ENCODE measurements at places on chromosomes 1 and 21.

- DNase-seq: peak; percentile 84
Measured at GRCh38 chr1:99645203-99645602, 710 bp upstream of the PALMD start.

DNA sequence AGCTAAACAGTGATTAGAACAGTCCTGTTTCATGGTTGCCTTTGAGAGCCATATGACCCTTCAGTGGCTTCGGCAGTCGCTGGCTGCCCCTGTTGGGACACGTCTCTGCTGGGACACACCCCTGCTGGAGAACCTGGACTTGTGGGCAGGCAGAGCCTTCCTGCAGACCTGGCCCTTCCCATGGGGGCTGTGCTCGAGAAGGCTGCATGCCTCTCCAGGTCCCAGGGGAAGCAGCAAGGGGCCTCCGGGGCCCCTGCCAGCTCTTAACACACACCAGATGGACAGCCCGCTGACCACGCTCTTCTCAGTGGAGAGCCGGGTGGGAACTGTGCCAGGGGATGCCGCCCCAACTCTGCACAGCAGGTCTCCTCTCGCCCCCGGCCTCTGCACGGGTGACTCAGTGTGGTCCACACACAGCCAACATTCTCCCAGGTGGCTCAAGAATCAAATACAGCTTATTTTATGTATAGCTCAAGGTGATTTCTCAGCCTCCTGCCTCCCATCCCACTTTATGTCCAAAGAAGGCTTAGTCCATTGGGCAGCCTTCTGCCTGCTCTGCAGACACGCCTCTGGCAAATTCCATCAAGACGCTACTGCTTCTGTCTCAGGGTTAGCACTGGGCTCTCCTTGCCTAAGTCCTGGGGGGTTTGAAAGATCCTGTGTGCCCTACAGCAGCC is 450.8 kb downstream of the KIF26B start:
- DNase-seq: no peak

DNA sequence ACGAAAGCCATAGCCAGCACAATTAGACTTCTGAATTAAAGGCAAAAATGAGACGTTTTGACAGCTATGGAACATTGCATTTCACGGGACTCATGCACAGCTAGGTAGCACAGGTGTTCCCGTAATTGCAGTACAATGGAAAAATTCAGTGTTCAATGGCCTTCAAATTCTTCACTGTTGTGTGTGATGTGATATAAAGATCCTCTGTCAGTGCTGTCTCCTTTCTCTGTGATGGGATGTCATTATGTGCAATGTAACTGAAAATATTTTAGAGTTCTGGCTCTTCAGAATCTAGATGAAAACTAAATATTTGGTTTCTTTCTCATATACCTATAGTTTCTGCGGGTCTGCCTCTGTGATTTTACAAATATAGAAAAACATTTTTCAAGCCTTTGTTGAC is 1599.7 kb downstream of the MRPL39 start:
- DNase-seq: no peak

DNA sequence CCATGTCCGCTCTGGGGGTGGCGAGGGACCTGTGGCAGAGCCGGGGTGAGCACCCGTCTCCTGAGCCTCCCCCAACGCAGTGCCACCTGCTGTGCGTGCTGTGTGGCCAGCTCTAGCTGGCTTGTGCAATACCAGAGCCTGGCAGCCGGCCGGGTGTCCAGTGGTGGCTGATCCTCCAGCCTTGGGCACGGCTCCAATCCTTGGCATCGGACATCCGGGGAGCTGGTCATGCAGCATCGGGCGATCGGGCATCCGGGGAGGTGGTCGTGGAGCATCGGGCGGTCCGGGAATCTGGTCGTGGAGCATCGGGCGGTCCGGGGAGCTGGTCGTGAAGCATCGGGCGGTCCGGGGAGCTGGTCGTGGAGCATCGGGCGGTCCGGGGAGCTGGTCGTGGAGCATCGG is 8.1 kb downstream of the SLX9 start:
- no peak for DNase-seq

DNA sequence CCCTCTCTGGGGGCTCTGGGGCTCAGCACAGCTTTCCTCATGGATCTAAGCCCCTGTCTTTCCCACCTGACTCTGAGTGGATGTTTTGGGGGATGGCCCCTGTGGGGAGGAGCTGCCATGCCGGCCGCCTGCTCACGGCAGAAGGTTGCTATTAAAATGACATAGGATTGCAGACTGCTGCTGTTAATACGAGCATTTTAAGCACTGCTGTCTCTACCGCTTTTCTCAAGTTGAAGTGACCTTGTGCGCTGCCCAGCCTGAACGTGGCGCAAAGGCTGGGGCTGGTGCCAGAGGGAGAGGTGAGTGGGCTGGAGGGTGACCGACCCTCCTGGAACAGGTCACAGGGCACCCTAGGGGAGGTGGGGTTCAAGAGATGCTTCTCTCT is 58.4 kb downstream of the DISP3 start:
- no peak for DNase-seq

DNA sequence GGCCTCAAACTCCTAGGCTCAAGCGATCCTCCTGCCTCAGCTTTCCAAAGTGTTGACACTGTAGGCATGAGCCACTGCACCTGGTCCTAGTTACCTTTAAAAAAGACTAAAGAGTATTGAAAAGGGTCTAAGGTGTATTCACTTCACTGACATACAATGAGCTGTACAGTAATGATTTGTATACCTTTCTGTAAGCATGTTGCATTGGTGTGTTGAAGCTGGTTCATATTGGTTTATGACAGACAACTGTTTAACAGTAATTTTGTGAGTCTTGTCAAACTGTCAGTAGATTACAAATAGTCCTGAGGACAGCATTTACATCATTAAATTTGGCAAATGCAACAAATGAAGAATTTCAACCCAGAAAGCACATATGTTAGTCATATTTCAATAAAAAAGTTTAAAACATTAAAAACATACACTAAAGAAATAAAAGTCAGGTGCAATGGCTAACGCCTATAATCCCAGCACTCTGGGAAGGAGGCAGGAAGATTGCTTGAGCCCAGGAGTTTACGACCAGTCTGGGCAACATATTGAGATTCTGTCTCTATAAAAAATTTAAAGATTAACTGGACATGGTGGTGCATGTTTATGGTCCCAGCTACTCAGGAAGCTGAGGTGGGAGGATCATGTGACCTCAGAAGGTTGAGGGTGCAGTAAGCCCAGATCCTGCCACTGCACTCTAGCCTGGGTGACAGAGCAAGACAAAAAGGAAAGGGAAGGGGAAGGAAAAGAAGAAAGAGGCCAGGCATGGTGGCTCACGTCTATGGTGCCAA is 88.3 kb upstream of the HP1BP3 start:
- no peak for DNase-seq

- DNase-seq: no peak
Measured at GRCh38 chr1:230429067-230429735, 3.1 kb upstream of the PGBD5 start.

DNA sequence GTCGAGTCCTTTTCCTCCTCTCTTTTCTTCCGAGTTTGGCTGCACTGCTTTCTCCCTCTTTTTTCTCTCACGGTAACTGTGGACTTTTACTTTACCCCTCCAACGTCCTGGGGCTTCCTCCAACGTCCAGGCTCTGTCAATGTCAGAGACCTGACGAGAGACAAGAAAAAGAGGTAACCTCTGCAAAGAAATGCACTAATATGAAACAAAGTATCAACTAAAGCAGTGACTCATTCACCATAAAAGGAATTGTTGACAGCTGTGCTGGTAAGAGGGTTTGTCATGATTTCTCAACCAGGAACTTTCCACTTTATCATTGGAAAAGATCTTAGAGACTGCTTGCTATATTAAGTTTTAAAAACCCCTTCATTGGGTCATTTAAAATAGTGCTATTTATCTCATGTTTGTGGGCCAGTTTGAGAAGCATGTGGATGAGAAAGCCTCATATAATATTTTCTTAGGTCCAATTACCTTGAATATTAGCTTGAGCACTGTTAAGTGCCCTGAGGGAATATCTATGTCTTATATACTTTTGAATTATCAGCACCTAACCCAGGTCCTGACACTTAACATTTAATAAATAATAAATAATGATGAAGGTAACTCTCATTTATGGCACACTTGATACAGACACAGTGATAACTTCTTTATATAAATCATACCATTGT is at the start of gene GBP2:
Gene GBP2 (minus strand): TSS at position 202 of the 668 bp plus-strand sequence. CDS start 4,148 bp downstream, outside the sequence.
- DNase-seq: peak; percentile 52

- no peak for DNase-seq
Measured at GRCh38 chr1:163346326-163346870, 24.6 kb downstream of the NUF2 start.

DNA sequence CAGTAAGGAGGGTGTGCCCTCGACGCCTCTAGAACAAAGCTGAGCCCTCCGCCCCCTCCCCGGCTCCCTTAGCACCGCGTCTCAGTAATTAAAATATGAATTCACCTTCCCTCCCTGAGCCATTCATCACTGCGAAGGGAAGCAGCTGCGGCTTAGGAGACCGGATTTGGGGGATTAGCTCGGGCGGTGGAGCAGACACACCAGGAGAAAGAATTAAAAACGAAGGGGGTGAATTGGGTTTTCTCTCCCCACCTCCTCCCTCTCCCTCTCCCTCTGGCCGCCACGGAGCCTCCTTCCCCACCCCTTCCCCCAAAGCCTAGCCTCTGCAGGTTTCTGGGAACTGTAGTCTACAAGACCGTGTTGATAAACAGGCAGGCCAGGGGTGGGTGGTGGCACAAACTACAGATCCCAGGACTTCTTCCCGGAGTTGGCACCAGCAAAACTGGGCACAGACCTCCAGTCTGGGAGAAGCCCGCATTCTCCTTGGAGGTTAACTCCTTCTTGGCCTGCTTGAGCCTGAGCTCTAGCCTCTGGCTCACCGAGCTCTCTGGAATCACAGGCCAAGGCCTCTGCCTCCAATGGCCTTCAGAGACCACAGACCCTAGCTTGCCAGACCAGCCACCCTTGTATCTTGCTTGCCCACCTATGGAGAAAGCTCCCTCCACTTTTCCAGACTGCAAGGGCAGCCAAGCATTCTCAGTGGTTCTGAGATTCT is 10.8 kb downstream of the BLACAT1 start:
- DNase-seq: peak; percentile 80

DNA sequence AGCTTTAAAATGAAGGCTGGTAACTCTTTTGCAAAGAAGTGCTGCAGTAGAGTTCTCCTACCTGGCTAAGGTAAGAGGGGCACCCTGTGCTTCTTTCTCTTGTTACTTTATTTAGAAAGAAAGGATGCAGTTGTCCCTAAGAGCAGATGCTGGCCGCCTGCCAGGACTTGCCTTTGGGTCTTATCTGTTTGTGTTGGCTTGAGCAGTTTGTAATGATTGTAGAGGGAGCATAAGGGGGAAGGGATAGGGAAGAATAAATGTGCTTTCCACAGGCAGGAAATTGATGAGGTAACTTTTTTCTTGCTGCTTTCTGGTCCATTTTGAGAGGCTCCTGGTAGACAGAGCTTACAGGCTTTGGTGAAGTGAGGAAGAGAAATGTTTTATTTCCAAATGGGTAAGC is 229.6 kb downstream of the HHAT start:
- DNase-seq: no peak

- no peak for DNase-seq
Measured at GRCh38 chr1:228891272-228892034, 156.2 kb downstream of the RHOU start.

DNA sequence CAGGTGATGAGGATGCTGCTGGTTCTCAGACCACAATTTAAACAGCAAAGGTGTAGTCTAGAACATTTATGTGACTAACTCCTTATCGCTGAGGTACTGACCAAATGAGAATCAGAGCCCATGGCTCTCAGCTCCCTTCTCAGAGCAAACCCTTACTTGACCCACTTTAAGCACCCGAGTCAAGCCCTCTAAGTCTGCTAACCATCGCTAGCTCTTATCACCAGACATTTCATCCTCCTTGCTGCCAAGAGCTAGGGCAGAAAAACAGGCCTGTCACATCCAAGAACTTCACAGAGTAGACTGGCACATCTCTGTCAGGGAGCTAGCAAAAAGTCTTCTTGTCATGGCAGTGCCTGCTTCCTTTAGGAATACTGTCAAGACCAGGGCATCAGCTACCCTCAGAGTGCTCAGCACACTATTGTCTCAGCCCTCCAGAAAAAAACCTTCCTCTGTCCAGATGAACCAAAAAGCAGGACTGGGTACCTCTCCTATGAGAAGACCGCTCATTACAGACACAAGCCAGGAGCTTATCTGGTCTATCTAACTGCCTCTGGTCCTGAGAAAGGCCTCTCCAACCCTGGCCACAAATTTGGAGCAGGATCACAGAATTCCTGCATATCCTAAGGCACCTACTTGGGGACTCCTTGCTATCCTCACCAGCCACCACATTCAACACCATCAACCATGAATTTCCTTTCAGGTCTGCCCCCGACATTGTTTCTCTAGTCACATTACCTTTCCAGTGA is 26.2 kb downstream of the ERI3 start:
- DNase-seq: no peak

DNA sequence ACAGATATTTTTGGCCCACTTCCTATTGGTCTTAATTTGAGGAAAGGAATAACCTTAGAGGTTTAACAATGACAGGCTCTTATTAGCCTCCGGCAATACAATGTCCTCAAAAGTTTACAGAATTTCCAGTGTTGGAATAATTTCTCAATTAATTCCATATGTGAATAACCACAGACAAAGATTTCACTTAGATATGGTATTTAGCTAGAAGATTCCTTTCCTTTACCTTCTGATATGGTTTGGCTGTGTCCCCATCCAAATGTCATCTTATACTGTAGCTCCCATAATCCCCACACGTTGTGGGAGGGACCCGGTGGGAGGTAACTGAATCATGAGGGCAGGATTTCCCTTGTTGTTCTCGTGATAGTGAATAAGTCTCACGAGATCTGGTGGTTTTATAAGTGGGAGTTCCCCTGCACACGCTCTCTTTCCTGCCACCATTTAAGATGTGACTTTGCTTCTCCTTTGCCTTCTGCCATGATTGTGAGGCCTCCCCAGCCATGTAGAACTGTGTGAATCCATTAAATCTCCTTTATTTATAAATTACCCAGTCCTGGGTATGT is 54.9 kb upstream of the RGS7 start:
- DNase-seq: no peak

DNA sequence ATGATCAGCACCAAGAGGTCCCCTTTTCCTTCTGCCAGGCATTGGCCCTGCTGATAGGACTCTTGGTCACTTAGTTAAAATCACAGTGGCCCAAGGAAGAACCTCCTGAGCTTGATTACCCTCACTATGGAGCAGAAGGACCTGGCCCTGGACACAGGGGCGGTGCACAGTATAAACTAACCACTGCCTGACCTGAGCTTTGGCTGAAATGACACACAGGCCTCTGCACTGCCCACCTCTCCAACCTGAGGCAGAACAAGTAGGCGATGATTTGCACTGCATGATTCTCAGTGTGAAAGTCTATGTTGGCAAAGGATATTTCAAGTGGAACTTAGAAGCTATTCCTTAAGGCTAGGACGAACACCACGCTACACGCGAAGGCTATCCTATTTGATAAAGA is 48.5 kb downstream of the CAPN2 start:
- no peak for DNase-seq

- DNase-seq: no peak
Measured at GRCh38 chr1:178371235-178371634, 125.5 kb downstream of the CLEC20A start.

- no peak for DNase-seq
Measured at GRCh38 chr1:246462986-246463385, 44.1 kb downstream of the SMYD3 start.

DNA sequence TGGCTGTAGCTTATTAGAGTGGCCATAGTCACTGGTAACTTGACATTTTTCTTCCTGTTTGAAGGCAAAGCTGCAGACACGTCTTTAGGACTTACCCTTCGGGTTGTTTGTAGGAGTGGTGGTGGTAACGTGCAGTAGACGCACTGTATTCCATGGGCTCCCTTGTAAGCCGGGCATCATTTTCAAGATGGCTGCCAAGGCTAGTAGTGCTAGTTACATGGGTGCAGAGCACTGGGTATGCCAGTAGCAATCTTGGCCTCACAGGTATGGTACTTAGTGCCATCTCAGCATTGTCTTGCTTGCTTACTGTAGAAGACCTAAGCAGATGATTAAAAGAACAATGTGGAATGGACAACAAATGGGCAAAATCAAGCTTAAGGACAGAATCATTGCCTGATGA is 1.9 kb downstream of the YBX1 start:
- no peak for DNase-seq

Measured in retinal pigment epithelial cell (primary cell).